ENCODE measurements at places on chromosomes 16 and 17. TPM values are rescaled to one million over a fixed set of nuclear protein-coding genes. Genes with fewer than 3 reads are reported as not detected.
A peak's percentile ranks its signal among the peaks of the same experiment; 100 is the strongest.

Gene TMC7
- not detected for total RNA-seq

Gene HNF1B
- 2.3 TPM for total RNA-seq

Gene SLC43A2
- total RNA-seq, result 3.7 TPM

GRCh38 chr16:54236773-54237172 is 49.8 kb downstream of the IRX3 start:
- no peaks in the 10 kb centered on the region for H3K4me1 ChIP-seq
- peaks cover 10% of the 10 kb centered on the region for H3K27me3 ChIP-seq
- no peak overlapping the region for H3K4me3 ChIP-seq
- H3K27ac ChIP-seq, result no peak overlapping the region

GRCh38 chr17:75457047-75457654 is 716 bp downstream of the TMEM94 start:
- peak; percentile 28 for DNase-seq
- peaks cover 32% of the 10 kb centered on the region for H3K4me1 ChIP-seq
- peak overlapping the region; percentile 90 for H3K27ac ChIP-seq
- H3K36me3 ChIP-seq, result peaks cover 1% of the 10 kb centered on the region
- H3K27me3 ChIP-seq, result peaks cover 3% of the 10 kb centered on the region
- H3K4me3 ChIP-seq, result peak overlapping the region; percentile 91

DNA sequence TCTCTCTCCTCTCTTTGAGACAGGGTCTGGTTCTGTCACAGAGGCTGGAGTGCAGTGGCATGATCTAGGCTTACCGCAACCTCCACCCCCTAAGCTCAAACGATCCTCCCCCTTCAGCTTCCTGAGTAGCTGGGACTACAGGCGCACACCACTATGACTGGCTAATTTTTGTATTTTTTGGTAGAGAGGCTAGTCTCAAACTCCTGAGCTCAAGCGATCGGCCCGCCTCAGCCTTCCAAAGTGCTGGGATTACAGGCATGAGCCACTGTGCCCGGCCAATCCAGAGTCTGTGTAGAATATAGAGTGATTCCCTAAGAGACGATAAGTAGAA is 65.8 kb upstream of the RPH3AL start:
- no peaks in the 10 kb centered on the region for H3K27me3 ChIP-seq
- DNase-seq, result peak; percentile 56
- H3K36me3 ChIP-seq, result peaks cover 14% of the 10 kb centered on the region
- H3K27ac ChIP-seq, result peak overlapping the region; percentile 99
- peaks cover 66% of the 10 kb centered on the region for H3K4me1 ChIP-seq

DNA sequence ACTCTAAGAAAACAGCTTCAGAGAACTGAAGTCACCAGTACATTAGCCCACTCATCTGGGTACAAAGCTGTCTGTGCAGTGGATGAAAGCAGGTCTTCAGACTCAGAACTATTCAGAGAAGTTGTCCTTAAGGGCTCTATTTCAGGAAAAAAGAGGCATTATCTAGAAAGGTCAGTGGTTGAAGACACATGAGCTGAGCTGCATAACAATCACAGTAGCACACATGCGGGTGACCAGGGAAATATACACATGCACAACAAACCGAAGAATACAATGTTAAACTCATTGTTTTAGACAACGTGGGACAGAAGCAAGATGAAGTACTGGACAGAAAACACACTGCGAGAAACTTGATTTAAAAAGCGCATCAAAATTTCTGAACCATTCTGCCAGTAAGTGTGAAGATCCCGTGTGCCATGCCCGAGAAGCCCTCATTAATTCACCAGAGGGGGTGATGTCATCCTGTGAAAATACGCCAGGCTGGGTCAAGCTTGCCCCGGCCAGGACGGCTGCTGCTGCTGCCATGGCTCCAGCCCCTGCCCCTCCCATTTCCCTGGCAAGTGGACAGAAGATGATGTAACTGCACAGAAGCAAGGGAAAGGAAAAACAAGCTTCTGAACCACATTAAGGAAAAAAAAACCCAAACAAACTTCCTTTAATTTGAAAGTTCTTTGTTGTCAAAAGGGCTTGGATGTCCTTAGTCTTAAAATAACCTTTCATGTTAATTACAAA is 10.1 kb downstream of the DYNC1LI2 start:
- no peak overlapping the region for H3K4me3 ChIP-seq
- H3K36me3 ChIP-seq, result peaks cover 9% of the 10 kb centered on the region
- H3K4me1 ChIP-seq, result peaks cover 13% of the 10 kb centered on the region
- H3K27ac ChIP-seq, result no peak overlapping the region
